ENCODE measurements at places on chromosomes 6 and 20.
A peak's percentile ranks its signal among the peaks of the same experiment; 100 is the strongest.

DNA sequence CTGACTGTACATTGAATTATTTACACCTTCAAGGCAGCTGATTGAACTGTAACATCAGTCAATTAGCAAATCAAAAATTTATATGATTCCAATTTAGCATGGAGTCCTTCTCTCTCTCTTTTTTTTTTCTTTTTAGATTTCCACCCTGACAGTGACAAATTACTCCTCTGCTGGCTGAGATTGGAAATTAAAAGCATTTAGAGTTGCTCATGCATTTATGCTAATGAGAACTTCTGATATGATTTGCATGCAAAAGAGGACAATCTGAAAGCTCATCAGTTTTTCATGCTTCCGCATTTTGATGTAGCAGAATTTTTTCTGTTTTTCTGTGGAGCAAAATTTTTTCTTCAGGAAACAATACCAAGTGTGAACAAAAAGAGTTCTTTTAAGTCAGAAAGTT lies 130.5 kb upstream of the NOX3 start:
- no peak for DNase-seq

- DNase-seq, result no peak
These were observed 90.2 kb upstream of the HDAC2 start for GRCh38 chr6:114061116-114061515.

DNA sequence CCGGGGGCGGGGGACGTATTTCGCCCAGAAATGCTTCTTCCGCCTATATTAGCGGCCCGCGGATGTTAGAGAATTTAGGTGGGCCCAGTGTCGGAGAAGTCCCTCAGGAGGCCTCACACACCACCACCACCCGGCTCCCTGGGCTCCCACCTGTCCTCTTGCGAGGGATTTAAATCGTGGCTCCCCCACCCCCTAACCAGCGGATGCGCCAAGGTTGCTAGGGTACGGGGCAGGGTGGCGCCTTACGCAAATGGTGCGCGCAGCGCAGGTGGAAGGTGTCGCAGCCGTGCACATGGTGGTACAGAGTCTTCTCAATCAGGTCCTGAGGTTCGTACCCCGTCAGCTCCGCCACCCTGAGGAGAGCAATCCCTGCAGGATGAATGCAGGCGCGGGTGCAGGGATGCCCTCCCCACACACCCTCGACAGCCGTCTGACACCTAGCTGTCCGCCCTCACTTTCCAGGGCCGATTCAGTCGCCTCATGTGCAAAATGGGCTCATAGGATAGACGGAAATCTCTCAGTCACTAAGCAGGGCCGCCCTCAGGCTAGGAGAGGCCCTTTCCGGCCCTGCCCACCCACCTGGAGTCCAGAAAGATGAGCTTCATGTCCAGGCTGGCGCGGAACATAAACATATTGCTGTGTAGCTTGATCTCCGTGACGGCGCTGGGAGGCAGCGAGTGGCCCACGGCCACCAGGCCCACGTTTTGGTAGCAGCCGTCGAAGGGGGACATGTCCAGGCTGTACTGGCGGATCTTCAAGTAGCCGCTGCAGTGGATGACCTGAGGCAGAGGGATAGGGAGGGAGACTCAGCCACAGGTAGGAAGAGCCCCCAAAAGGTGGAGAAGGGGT lies 16.6 kb downstream of the SIM1 start:
- no peak for DNase-seq

GRCh38 chr6:147741389-147741788 lies 232.9 kb downstream of the SAMD5 start:
- DNase-seq, result no peak

- DNase-seq, result peak; percentile 78
These were observed 69.3 kb downstream of the CLIC5 start for GRCh38 chr6:45946352-45946751.

GRCh38 chr6:64040113-64040512 lies 404.5 kb downstream of the PHF3 start:
- DNase-seq, result no peak

DNA sequence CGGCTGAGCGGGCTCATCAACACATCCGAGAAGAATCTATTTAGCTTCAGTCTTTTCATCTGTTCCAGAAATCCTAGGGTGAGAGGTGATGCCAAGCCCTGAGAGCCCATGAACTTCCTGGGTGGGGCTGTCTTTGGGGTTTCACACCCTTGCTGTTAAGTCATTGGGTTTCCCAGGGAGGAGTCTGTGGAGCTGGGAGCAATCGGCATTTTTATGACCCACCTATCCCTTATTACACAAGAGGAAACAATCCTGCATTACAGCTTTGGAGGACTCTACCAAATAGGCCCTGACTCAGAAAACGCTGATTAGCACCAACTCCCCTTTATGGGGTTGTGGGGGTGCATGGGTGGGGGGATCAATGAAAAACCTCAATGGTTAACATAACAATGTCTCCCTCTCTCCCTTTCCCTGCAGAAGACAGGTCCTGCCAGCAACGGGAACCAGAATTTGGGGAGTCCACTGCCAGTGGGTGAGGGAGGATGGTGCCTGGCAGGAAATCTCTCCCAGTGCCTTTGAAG lies 46.3 kb downstream of the EZR start:
- no peak for DNase-seq

DNA sequence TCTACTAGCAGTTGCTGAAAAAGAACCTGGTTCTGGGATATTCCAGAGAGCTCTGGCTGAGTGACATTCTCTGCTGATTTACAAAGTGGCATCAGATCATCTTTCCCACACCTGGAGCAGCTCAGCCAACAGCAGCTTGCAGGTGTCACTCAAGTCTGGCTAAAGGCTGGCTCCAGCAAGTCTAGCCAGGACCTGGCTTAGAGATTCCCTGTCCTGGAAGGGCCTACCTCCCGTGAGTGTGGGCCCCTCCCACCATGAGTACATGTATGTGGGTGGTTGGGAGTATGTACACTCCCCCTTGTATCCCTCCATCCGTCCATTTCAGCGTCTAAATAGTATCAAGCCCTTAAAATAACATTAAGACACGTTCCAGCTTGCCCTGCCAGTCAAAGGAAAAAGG lies 539.3 kb upstream of the ID4 start:
- DNase-seq, result no peak

- DNase-seq, result no peak
These were observed 10.5 kb upstream of the ESR1 start for GRCh38 chr6:151796842-151797530.

DNA sequence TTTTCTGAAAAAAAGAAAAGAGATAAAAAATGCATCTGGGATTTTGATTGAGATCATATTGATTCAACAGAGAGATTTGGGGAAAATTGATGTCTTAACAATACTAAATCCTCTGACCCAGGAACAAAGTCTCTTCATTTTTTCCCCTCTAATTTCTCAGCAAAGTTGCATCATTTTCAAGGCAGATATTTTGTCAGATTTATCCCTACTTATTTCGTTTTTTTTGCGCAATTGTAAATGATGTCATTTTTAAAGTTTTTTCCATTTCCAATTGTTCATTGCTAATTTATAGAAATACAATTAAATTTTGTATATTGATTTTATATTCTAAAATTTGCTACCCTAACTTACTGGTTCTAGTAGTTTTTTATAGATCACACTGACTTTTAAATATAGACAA lies 97.7 kb upstream of the TMEM170B start:
- DNase-seq, result no peak

DNA sequence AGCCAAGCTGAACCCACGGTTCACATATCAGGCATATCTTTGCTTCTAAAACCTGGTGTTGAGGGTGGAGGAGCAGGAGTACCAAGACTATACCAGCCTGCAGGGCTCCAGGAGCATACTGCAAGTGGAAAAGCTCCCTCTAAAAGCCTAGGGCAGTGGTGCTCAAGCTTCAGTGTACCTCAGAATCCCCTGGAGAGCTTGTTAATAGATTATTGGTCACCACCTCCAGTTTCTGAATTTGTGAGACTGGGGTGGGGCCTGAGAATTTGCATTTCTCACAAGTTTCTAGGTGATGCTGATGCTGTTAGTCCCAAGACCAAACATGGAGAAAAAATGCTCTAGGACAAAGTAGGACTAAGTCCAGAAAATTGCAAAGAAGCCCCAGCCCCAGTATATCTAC lies 65.4 kb downstream of the FILIP1 start:
- DNase-seq, result no peak

GRCh38 chr6:168641446-168641845 lies 200.5 kb downstream of the SMOC2 start:
- DNase-seq, result no peak

- DNase-seq, result no peak
These were observed 7.9 kb downstream of the GPLD1 start for GRCh38 chr6:24481449-24481848.
